MCF 10A (cell line): ENCODE measurements at places on chromosomes 12 and 14. TPM values are rescaled to one million over a fixed set of nuclear protein-coding genes. Genes with fewer than 3 reads are reported as not detected.
A peak's percentile ranks its signal among the peaks of the same experiment; 100 is the strongest.

The KCNJ8 gene
- total RNA-seq, result not detected in 2 replicates

- H3K4me3 ChIP-seq, result no peak within 1 kb of the TSS
- no peaks in the 10 kb centered on the region for H3K36me3 ChIP-seq
- peaks cover 62% of the 10 kb centered on the region for H3K27me3 ChIP-seq
- no peaks in the 10 kb centered on the region for H3K4me1 ChIP-seq
- no peak within 1 kb of the TSS for H3K27ac ChIP-seq
These were observed at the start of gene OR10P1 for GRCh38 chr12:55636853-55637252. Gene OR10P1, plus strand, starts transcription at chr12:55636892. Its CDS starts 0 bp downstream, at chr12:55636892.

DNA sequence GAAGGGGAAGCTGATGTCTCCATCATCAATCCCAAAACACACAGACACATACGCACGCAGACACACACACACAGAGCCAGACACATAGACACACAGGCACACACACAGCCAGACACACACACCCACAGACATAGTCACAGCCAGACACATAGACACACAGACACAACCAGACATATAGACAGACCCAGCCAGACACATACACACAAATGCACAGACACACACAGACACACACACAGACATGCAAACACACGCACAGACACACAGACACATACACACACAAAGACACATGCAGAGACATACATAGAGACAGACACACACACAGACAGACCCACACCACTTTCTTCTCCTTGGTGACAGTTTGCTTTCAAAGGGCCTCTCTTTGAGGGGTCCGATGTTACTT, 6.3 kb downstream of the CCDC197 start:
- H3K4me3 ChIP-seq, result no peak overlapping the region
- DNase-seq, result no peak
- H3K27me3 ChIP-seq, result peaks cover 12% of the 10 kb centered on the region
- no peaks in the 10 kb centered on the region for H3K36me3 ChIP-seq
- H3K4me1 ChIP-seq, result peaks cover 5% of the 10 kb centered on the region

DNA sequence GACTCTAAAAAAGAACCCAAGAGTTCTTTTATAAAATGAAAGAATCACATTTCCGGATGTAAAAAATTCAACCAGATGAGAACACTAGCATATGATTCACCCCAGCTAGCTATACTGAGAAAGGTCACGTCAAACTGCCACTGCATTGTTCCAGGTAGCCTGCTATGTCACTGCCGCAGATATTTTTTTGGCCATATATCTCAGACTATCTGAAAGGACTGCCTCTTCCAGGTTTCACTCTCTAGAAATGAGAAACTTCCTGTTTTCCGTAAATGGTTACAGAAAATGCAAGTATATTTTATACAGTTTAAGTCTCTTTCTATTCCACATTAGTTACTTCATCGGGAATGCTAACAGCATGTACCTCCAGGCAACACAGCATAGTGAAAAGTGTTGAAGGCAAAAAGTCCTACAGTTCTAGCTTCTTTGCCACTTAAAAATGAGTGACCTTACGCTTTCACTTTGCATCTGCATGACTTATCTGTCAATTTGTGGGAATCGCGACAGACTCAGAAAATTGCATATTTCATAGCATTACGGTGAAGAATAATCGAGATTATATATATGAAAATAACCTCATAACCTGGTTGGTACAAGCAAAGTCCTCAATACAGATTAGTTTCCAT, 105.2 kb downstream of the MED13L start:
- DNase-seq, result peak; percentile 27
- H3K4me3 ChIP-seq, result peak overlapping the region; percentile 17
- H3K27me3 ChIP-seq, result no peaks in the 10 kb centered on the region
- H3K4me1 ChIP-seq, result peaks cover 15% of the 10 kb centered on the region
- H3K36me3 ChIP-seq, result no peaks in the 10 kb centered on the region
- H3K27ac ChIP-seq, result peak overlapping the region; percentile 40
